ENCODE measurements at places on chromosomes 12 and 14.

DNA sequence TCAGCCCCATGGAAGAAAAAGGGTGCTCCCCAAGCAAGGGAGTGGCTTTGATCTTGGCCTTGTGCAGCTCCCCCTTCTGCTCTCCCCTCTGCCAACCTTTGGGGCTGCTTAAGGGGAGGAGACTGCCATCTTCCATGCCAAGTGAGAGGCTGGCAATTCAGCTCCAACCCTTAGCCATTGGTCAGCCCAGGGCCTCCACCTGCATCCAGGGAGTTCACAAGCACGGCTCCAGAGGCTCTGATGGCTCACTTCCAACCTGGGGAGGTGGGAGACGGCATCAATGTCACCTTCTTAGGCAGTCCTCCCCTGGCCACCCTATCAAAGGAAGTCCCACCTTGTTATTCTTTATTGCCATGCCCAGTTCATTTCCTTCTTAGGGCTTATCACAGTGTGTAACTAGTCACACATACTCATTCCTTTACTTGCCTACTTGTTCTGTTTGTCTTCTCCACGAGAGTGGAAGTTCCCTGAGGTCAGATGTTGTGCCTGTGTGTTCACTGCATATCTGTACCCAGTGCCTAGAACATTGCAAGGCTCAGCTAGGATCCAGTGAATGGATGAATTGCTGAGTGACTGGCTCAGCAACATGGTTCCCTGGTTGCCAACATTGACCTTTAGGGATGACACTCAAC is 5.0 kb downstream of the HDAC7 start:
- DNase-seq, result no peak

DNA sequence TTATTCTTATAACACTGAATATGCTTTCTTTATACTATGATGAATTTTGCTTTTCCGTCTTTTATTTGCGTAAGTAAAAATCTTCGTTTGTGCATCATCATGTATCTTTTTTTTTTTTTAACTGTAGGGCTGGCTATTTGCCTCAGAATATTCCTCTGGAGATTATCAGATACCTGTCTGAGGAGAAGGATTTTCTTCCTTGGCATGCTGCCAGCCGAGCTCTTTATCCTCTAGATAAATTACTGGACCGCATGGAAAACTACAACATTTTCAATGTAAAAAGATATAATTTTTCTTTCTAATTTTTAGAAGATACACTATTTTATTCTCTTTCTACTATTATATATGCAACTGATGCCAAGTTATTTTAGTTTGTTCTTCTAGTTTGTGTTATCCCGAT is 346.6 kb downstream of the TRHDE start:
- no peak for DNase-seq

- no peak for DNase-seq
Observed at GRCh38 chr12:102927220-102927619, 10.2 kb upstream of the PAH start.

- no peak for DNase-seq
Observed at GRCh38 chr12:23540572-23540971, 408.9 kb downstream of the SOX5 start.

GRCh38 chr12:106029532-106029931 is 109.2 kb downstream of the NUAK1 start:
- DNase-seq, result no peak
